ENCODE measurements at places on chromosomes 1 and 21.

- DNase-seq = no peak
Observed at GRCh38 chr1:204443871-204444581, 32.4 kb upstream of the PPP1R15B start.

DNA sequence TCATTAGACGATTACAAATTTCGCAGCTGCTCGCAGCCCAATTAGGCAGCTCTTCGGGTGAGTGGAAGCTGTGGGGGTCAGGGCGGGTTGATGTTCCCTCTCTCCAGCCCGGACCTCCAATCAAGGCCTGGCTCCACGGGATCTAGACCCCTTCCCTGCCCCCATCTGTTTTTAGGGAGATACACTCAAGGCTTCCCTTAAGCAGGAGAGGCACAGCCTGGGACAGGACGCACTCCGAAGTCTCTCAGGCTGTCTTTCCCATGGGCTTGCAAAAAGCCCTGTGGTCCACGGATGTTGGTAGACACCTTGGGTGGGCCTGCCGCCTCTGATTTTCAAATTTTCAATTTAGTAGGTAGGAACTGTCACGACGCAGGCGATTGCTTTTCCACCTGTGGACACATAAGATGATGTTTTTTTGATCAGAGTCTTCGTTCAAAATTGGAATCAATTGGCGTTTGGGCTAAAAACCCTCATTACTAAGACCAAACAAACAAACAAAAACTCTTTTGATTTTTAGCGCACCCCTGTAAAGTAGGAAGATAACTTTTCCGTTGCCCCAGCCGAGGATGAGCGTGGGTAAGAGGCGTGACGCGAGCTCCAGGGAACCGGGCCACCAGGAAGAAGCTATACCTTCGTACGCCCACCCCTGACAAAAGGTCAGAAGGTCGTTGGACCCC, 2.5 kb upstream of the LHX8 start:
- DNase-seq = no peak

DNA sequence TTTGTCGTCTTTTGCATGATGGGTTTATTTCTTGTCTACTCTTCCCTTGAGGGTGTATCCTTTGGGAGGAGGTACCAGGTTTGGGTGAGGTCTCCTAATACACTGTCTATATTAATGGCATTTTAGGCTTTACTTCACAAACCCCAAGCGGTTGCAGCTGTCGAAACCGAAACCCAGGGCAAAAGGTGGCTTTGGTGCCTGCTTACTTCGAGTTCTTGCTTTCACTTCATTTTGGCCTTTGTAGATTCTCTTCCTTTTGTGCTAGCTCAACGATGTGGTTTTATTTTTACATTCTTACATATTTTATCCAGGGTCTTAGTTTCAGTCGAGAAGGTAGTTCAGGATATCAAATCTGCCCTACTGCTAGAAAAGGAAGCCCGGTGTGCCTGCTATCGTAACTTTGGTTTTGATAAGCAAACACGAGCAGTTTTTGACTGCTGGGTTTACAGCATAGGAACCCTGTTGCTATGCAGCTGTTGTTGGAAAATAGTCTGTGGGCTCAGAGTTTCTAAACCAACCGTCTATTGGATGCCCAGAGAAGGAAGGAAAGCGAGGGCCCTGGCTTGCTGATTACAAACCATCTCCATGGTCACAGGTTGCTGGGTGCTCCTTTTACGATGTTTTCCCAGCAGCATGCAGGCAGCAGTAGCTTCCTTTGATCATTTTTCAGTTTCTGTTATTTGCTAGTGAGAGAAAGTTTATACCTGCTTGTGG, 9.8 kb upstream of the TSPAN2 start:
- no peak for DNase-seq

DNA sequence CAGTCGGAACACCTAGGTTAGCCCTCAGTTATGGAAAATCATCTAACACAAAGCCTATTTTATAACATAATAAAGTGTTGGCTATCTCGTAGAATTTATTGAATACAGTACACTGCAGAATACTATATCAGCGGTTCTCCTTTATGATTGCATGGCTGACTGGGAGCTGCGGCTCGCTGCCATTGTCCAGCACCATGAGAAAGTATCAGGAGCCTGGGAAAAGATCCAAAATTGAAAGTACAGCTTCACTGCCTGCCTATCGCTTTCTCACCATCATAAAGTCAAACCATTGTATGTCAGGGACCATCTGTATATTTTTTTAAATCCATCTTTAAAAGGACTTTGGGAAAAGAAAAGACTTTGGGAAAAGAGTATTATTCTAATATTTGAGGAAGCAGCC, 111.9 kb upstream of the RAVER2 start:
- no peak for DNase-seq

DNA sequence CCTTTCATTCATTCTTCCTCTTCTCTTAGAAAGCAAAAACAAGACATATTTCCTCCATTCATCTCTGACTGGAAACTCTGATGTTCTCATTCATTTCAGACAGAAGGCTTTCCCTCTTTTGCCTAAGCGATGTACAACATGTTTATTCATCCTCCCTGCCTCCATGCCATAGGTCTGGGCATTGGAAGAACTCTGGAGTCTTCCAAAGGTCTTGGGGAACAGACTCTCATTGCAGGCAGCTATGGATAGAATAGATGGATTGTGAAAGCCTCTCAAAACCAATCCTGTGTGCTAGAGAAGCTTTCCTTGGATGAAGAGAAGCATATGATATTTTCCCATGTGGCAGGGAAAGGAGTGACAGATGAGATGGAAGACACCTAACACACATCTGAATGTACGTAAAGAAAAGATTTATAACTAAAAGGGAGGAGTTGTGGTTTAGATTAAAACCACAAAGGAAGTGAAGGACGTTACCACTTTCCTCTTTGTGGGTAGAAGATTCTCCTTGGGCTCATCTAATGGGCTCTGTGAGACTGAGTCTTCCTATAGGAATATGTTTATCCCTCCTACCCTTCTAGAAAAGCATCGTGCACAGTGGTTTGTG, 38.7 kb downstream of the BCL9 start:
- DNase-seq = no peak

GRCh38 chr1:86914998-86915736, 732 bp downstream of the HS2ST1 start:
- DNase-seq = peak; percentile 29

DNA sequence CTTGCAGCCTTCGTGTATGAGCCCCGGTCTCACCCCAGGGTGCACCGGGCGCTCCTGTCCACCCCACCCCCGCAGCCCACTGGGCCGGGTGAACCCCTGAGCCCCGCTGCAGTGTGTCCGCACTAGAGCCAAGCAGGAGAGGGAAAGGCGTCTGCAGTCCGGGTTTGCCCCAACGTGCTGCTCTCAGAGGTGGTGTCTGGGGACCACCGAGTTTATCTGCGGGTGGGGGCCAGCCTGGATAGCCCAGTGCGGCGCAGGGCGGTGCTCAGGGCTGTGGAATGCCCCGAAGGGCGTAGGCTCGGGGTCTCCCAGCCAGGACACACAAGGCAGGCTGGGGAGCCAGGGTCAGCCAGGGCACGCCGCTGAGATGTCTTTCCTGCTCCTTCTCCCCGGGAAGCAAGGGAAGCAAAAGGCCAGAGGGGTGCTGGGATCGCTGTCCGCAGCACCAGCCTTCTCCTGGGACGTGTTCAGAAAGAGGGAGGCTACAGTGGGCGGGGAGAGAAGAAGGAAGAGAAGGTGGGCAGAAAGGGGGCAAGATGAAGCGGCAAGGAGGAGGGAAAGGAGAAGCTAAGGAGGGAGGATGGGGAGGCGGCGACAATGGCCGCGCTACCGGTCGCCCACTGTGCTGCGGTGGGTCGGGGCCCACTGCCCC, 56.6 kb downstream of the MAB21L3 start:
- no peak for DNase-seq

- DNase-seq = peak; percentile 13
Observed at GRCh38 chr1:19688041-19688842, 23.6 kb downstream of the HTR6 start.

GRCh38 chr21:29987762-29988161, 48.0 kb upstream of the GRIK1 start:
- no peak for DNase-seq

DNA sequence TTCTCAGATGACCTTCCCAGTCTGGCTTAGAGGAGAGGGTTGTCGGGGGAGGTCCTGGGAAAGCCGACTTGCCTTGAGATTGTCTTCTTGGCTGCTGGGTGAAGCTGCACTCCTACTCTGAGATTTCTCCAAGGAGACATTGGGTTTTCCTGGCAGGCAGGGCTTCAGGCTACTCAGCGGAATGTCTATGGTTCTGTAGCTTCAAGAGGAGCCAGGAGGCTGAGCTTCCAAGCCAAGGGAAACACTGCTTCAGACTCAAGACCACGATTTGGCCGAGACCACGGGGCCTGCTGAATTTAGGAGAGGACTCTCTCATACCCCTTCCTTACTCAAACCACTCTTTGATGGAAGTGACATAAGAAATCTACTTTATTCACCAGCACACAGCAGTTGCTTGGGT, 67.8 kb downstream of the NTMT2 start:
- no peak for DNase-seq

DNA sequence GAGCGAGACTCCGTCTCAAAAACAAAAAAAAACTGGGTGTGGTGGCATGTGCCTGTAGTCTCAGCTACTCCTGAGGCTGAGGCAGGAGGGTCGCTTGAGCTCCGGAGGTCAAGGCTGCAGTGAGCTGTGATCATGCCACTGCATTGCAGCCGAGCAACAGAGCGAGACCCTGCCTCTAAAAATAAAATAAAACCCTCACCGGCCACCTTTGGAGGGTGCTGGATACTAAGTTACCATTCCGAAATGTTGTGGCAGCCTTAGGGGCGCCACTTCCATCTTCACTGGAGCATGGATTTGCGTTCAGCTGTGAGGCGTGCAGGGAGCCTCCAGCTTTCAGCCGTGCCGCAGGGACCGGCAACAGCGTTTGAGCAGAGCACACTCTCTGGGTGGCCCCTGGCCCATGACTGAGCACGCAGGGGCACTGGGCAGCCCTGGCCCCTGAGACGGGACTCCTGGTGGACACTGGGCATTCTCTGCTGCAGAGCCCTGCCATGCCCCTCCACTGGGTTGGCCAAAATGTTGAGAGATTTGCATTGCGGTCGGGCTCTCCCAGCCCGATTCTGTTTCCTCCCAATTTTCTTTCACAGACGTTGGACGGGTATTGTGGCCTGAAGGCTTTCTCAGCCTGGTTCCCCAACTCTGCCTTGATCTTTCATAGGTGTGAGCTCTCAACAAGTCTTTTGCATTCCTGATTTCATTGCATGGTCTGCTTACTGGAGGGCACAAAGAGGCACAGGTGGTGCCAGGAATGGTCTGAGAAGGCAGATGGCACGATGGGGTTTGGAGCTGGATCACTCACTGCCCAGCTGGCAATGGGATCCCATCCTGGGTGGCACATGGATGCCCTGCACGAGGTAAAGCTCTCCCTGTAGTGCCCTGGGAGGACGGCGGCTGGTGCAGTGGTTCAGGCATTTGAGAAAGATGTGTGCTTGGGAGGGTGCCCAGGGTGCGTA, 5.8 kb upstream of the CFAP74 start:
- no peak for DNase-seq

DNA sequence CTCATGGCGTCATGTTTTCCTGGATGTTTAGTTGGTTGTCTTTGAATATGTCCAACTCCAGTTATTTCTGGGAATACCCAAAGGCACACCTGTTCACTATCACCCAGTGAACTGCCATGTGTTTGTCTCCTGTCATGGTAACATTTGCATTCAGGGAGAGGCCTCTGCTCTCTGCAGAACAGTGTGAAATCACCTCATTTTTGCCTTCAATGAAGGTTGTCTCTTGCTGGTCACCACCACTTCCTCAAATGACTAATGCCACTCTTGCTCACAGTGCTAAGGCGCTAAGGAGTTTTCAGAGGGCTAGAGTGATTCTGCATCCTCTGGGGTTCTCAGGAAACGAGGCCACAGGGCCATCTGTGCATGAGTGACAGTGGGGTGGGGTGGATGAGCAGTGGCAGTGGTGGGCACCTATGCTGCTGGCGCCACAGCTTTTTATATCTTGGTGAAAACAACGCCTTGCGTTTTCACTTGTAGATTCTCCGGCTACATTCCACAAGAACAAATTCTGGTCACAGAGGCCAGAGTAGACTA, 60.0 kb upstream of the ATP5PO start:
- DNase-seq = no peak

DNA sequence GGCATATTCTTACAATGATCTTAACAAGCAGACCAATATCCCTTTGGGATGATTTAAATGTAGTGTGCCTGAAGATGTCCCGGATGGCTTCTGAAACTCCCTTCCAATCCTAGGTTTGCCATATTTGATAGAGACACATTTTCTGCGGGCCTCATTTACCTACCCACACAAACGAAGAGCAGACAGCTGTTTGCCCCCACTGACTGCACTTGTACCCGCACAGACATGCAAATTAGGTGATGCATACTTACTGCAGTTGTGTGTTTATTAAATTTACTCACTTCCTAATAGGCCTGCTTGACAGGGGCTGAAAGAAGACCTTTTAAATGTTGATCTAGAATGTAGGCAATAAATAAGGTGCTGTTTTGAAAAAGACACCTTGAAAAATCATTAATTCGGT, 257.9 kb upstream of the RRP15 start:
- no peak for DNase-seq

DNA sequence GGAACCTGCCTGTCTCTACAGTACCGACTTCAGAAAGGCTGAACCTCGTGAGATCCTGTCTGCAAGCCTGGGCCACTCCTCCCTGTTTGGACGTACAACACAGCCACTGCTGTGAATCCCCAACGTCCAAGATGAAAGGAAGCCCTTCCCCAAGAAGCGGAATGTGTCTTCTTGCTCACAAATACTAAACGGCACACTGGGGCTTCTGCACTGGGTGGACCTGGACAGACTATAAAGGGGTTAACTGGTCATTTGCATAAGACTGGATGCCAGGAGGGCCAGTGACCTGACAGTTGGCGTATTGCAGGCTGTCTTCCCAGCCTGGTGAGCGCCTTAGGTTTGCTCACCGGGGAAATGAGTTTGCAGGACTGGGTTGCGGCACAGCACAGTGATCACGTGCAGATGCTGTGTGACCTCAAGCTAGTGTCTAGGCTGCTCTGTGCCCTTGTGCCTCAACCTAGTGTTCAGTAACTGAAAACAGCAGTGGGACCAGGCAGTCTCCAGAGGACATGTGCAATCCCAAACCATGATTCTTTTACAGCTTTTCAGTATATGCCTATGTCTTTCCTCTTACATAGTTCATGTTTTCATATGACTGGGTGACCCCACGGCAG, 19.5 kb upstream of the AJAP1 start:
- DNase-seq = no peak

GRCh38 chr1:110645821-110646735, 28.7 kb downstream of the KCNA3 start:
- no peak for DNase-seq

DNA sequence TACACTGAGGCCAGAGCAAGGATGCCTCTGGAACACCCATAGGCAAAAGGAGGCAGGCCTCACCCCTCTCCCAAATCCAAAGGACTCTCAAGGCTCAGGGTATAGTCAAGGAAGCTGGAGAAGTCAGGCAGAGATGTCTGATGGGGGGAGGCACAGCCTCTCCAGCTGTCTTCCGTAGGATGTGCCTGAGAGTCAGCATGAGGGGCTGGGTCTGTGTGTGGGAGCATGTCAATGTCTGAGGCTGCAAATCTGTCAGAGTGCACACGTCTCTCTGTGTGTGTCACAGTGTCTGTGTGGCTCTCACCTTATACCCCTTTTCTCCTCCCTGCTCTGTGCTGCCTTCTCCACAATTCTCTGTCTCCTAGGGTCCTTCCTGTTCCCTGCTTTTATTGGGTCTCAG, 4.0 kb downstream of the HPCAL4 start:
- no peak for DNase-seq

Data from activated naive CD4-positive, alpha-beta T cell (primary cell).